ENCODE measurements at places on chromosomes 6 and 20.

DNA sequence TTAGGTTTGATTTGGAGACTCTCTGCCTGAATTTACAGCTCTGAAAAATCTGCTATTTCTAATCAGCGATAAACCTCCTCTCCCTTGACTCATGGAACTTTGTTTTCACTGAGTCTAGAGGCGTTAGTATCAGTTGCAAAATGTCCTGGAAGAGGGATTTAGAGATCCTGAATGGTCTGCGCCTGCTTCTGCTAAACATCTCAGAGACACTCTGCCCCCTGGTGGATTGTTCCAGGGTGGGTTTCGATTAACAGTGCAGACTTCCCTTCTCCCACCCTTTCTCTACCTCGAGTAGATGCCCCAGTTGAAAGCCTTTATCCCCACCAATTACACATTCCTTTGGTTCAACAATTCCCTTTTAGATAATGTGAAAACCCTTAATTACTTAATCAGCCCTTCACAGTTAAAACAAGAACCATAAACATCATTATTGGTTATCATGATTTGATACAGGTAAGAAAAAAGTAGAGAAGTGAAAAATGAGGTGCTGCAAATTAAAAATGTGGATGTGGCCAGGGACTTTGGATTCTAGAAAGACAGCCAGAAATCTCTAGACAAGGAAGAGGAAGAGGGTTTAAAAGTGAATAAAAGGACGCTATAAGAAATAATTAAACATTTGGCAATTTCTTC, 5.5 kb downstream of the HTR1B start:
- DNase-seq = peak; percentile 55

DNA sequence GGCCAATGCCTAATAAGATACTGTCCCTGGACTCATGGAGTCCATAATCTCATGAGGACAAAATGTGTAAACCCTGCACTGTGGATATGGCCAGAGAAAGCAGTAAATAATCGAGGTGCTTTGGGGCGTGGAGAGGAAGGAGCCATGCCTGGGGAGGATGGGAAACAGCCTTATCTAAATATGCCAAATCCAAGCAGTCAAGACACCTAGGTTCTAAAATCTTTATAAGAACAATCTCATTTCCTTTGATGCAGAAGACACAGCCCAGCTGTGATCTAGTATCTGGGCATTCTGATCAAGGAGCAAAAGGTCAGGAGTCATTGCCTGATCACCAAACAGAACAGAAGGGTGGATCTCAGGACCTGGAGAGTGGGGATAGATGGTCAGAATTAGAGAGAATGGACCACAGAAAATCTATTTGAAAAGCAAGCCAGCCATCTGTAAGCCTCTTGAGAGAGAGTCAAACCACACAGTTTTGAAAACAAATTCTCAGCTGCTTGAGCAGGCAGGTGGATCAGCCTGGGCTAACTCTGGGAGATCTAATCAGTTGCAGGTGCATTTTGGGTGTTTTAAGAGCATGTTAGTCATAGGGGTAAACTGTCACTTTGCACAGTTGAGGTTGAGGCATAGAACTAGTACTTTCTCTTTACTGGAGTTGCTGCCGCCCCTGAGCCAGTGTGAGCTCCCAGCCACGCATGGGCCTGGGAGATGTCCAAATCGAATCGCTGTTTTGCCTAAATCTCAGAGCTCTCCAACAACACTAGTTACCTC, 130.8 kb upstream of the TNFAIP3 start:
- DNase-seq = no peak

DNA sequence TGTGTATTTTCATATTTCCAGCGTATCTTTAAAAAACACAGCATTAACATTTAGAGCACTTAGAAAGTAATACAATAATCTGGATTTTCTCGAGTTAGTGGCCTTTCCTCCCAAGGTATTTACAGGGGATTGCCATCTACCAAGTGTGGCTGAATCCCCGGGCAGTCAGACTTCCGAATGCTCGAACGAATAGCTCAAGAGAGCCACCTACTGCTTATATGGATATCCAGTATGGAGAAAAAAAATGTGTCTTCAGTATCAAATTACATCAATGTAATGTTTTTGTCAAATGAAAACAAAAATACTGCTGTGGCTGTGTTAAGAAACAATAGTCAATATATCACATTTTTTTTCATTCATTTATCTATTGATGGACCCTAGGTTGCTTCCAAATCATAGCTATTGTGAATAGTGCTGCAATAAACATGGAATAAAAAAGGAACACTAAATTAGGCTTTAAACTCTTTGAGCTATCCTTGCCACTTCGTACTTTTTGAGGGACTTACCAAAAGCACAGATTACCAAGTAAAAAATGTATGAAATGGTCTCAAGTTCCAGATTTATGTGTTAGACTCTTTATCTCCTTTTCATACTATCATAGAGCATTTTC, 654.5 kb upstream of the PTCHD4 start:
- peak; percentile 43 for DNase-seq

GRCh38 chr6:158517581-158517980, 42.3 kb upstream of the TMEM181 start:
- no peak for DNase-seq

DNA sequence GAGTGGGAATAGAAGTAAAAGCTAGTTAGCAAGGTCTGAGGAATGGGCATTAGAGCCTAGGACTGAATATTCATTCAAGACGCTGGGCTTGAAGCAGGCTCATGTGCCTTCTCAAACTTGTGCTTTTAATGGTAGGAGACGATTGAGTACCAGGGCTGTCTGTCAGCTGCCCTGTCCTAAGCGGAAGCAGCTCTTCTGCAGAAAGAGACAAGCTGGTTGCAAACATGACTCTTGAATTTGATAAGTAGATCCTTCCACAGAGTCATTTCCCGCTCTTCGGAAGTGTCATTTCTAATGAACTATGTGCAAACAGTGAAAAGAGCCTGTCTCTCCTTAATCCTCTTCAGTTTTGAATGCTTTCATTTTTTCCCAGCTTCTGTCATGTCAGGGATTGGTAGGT, 176.4 kb downstream of the TFAP2B start:
- DNase-seq = no peak

GRCh38 chr20:19049514-19049913, 162.9 kb upstream of the SLC24A3 start:
- DNase-seq = no peak

- no peak for DNase-seq
Observed at GRCh38 chr6:102068349-102068929, 674.9 kb downstream of the GRIK2 start.

DNA sequence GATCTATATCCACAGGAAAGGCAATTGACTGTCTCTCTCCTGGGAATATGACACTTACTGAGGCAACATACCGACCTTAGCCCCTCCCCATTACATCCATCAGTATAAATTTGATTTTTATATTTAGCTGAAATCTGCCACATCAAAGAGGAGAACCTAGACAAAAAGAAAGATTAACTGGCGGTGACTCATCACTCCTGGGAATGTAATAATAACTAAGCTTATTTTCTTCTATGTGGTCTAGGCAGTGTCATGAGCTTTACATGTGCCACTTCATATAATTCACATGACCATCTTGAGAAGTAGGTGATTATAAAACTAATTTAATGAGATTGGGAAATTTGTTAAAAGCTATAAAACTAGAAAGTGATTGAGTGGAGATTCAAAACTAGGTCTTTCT, 520.0 kb upstream of the HS3ST5 start:
- DNase-seq = no peak

DNA sequence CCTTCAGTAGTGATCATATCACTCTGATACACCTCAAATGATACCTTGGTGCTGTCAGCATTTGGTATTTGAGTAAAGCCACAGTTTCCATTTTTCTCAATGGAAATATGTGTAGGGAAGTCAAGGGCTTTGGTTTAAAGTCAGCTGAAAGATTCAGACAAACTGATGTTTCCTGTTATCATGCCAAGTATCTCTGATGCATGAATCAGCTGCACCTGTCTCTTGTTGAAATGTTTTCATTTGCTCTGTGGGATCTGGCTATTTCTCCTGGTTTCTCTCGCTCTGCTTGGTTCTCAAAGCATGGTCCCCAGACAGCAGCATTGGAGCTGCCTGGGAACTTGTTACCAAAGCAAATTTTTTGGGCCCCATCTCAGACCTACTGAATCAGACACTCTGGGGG, 23.5 kb downstream of the ZFP64 start:
- no peak for DNase-seq

GRCh38 chr20:21270806-21271205, 32.3 kb upstream of the XRN2 start:
- DNase-seq = no peak

GRCh38 chr20:32672982-32673851, 524 bp downstream of the C20orf203 start:
- no peak for DNase-seq

GRCh38 chr6:159913375-159913774, 22.6 kb downstream of the MAS1 start:
- no peak for DNase-seq

DNA sequence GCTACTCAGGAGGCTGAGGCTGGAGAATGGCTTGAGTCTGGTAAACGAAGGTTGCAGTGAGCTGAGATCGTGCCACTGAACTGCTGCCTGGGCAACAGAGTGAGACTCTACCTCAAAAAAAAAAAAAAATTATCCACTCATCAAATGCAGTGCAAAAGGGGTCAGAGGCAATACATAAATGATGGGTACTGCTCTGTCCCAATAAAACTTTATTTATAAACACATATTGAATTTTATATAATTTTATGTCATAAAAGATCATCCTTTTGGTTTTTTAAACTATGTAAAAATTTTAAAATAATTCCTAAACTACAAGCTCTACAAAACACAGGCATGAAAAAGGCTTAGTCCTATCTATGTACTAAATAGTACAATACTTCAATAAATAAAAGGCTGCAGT, 10.3 kb downstream of the KHDC1 start:
- no peak for DNase-seq

DNA sequence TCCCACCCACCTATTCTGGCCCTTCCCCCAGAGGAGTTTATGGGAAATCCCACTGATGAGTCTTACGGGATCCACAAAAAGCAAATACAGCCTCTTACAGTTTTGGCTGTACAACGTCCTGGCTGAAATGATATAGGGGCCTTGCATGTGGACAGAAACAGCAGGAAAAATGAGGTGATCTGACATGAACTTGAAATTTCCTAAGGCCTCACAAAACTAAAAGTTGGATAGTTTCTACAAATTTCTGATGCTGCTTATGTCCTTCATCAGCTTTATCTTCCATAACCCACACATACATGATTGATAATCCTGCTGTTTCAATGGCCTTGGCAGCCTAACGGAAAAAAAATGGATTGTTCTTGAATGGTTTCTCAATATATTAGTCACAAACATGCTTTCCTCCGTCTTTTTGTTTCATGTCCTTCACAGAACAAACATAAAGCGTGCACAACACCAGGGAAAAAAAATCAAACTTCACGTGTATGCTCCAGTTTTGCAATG, 118.8 kb downstream of the BMP5 start:
- DNase-seq = no peak

- peak; percentile 76 for DNase-seq
Observed at GRCh38 chr20:45153752-45154151, 20.9 kb upstream of the PI3 start.

DNA sequence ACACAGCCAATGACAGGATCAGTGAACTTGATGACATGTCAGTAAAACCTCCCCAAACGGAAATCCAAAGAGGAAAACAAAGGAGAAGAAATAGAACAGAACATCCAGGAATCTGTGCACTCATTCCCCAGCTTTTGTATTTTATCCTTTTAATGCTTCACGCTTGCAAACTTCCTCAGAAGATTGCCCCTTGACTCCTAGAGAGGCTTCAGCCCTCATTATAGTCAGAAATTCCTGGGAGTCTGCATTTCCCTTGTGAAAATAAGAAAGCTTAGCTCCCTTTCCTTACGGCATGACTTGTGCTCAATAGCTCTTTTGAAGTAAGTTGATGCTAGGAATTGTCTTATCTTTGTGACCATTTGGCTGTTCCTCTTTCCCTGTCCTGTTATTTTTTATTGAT, 313.6 kb upstream of the OPRM1 start:
- no peak for DNase-seq

DNA sequence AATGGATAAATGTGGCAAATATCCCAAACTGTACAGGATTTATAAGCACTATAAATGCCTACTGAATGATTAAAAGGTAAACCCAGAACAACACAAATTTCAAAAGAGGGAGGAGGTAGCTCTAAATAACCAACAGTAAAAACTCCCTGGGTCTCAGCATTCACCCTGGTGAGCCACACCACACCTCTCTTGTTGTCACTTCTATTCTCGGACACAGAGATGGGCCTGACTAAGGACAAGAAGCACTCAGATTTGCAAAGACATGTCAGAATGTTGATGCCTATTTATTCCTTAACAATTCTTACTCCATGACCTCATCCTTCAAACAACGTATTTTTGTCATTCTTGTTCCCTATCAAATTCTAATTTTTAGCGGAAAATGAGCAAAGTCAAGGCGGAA, 14.7 kb downstream of the TNFRSF21 start:
- DNase-seq = no peak

- no peak for DNase-seq
Observed at GRCh38 chr6:157198425-157199279, 124.7 kb downstream of the TMEM242 start.

- DNase-seq = no peak
Observed at GRCh38 chr6:20808924-20809323, 274.7 kb downstream of the CDKAL1 start.

DNA sequence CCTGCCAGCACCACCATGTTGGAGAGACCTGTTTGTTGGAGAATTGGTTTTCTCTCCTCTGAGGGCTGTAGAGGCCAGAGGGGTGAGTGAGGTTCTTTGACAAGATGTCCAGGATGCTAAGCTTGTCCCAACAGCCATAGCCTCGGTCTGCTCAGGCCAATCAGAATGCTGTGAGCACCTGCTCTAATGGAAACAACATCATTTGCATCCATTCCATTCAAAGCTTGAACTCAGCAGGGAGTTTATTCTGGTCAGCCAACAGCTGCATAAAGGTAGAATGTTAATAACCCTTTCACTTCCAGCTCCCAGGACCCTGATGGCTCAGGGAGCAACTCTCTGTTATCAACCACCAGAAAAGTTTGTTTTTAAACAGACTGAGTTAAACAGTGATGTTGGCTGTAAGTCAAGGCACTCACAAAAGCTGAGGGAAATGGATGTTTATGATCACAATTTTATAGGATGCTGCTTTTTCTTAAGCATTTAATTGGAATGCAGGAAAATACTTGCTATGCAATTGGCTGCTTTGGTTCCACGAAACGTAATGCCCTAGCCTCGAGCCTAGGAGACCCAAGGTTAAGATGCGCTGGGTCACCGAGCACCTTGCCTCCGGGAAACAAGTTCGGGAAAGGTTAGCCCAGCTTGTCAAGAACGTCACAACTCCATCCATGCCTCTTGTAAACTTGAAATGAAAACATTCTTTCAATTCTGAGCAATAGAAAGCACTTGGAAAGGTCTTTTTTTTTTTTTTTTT, 155.2 kb downstream of the NFATC2 start:
- no peak for DNase-seq

- no peak for DNase-seq
Observed at GRCh38 chr20:12965870-12966251, 42.9 kb upstream of the SPTLC3 start.

GRCh38 chr6:139962654-139963347, 588.4 kb upstream of the CITED2 start:
- DNase-seq = no peak

DNA sequence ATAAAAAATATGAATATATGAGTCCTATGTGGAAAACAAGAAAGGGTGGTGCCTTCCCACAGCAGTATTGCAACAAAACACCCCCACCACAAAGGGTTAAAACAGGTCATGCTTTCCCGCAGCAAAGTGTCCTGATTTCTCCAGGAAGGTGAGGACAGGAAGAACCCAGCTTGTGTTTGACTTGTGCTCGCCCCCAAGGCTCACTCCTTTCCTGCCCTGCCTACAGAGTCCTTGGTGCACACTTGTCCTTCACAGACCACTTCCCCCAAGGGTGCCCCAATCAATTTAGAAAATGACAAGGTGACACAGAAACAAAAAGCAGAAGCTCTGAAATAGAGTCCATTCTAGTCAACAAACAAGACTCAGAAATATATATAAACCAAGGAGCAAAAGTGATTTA, 237.4 kb downstream of the PTPRK start:
- no peak for DNase-seq
